GM13977 (cell line): ENCODE measurements at places on chromosomes 11 and 22.

- DNase-seq, result no peak
Observed at GRCh38 chr11:73347067-73347466, 29.1 kb upstream of the RELT start.

- DNase-seq, result no peak
Observed at GRCh38 chr11:46907606-46908005, 10.7 kb downstream of the LRP4 start.

DNA sequence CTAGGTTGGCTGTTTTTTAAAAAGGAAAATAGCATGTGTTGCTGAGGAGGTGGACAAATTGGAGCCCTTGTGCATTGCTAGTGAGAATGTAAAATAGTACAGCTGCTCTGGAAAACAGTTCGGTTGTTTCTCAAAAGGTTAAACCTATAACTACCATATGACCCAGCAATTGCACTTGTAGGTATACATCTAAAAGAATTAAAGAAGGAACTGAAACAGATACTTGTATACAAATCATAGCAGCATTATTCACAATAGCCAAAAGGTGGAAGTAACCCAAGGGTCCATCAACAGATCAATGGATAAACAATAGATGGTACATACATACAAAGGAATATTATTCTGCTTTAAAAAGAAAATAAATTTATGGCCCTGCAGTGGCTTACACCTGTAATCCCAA lies 111.4 kb downstream of the CSTPP1 start:
- DNase-seq, result no peak

- peak; percentile 58 for DNase-seq
Observed at GRCh38 chr11:68855205-68855981, 13.7 kb upstream of the CPT1A start.

DNA sequence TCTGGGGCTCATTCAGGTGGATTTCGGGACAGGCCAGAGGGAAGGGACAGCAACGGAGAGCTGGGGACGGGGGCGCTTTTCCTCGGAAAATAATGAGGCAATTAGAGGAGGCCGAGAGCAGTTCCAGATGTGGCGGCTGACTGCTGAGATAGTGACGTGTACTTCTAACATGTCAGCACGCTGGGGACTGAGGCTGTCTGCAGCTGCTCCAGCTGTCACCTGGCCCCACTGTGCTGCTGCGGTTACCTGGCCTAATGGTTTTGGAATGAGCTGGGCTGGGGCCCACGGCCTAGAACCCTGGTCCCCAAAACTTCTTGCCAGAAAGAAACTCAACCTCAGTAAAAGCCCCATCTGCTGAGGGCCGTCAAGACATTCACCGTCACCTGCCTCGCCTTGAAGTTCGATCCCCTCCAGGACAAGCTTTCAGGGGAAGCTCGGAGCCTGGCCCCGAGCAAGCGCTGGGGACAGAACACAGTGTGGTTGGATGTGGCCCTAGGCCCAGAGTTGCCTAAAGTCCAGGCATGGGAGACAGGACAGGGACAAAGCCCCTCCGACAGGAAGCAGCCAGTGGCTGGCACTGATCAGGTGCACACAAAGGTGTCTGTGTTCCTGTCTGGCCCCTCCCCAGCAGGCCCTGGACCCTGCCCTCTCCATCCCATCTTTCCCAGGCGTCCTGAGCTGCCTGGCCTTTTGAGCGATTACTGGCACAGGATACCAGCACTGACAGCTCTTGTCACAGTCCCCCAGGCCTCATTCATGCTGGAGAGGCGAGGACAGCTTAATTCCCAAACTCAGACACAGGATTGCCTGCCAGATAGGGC lies 22.1 kb downstream of the RPUSD4 start:
- DNase-seq, result peak; percentile 82

DNA sequence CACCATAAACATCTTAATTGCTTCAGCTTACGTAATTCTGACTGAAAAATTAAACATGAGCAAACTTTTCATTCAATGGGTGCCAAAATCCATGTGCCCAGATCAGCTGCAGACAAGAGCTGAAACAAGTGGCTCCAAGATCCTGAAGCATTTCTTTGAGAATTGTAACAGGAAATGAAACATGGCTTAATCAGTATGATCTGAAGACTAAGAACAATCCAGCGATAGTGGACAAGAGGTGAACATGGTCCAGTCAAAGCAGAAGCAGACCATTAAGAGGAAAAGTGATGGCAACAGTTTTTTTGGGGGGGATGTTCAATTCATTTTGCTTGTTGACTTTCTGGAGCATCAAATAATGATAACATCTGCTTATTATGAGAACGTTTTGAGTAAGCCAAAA lies 1964.5 kb upstream of the RAG2 start:
- DNase-seq, result no peak

GRCh38 chr22:17999851-18000250 lies 24.5 kb downstream of the MICAL3 start:
- DNase-seq, result no peak

GRCh38 chr11:121669422-121669821 lies 216.7 kb upstream of the SORL1-AS1 start:
- DNase-seq, result no peak

GRCh38 chr11:134356656-134357544 lies 25.1 kb downstream of the GLB1L2 start:
- no peak for DNase-seq

- no peak for DNase-seq
Observed at GRCh38 chr11:117918366-117919255, 10.6 kb downstream of the TMPRSS13 start.

- no peak for DNase-seq
Observed at GRCh38 chr11:4884361-4884760, 2.7 kb downstream of the OR51T1 start.

GRCh38 chr11:61598886-61599868 lies 18.3 kb upstream of the SYT7 start:
- no peak for DNase-seq

DNA sequence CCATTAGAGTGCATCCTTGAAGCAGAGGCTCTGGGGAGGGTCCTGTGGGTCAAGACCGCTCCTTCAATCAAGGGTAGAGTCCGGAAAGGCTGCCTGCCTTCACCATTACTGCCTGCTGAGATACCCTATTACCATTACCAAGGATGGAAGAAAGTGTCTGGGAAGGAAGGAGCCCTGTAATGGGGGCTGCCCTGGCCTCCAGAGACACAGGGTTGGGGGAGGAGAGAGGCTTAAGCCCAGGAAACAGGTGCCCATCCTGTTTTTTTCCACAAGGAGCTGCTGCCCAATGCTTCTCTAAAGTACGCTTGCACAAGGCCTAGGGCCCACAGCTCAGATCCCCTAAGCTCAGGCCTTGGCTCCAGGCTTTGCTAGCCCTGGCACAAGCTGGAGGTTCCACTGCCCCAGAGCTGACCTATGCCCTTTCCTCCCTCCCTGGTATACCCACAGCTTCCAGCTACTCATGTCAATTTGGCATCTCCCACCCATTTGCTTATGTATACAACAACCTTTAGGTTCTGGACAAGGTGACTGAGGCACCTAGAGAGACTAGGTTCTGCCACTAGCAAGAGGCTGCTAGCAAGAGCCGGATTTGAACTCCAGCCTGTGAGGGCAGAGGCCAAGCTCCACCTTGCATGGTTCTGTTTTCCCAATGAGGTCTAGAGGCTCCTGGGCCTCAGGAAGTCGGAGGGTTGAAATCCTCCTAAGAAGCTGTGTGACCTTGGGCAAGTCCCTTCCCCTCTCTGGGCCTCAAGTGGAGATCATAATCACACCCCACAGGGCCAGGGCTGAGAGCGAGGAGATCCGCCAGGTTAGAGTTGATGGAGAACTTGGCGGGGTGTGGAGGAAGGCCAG lies 1.5 kb upstream of the PLCB3 start:
- DNase-seq, result no peak

- no peak for DNase-seq
Observed at GRCh38 chr11:61874377-61874809, 17.0 kb downstream of the FADS3 start.

- peak; percentile 4 for DNase-seq
Observed at GRCh38 chr11:104798789-104799188, 99.5 kb downstream of the CASP12 start.

DNA sequence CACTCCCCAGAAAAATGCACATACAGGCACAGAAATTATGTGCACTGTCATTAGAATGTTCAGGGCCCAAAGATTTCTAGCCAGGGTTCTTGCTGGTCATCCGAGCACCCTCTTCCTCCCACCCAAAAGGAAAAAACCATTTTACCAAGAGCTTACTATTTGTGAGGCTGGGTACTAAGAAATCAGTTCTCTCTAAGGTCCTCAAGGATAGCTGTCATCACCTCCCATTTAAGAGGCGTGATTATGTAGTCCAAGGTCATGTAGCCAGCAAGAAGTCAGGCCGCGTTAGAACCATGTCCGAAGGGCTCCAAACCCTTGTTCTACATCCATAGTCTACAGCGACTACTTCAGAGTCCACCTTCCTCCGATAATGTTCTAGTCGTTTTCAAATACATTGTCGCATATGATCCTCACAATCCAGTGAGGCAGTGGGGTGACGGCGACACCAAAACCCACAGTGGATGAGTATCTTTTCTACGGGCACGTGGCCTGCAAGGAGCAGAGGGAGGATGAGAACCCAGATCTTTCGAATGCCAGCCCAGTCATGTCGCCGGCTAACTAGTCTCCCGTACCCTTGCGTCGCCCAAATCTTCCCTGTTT lies 634 bp downstream of the TIMM8B start:
- DNase-seq, result peak; percentile 28
